ENCODE measurements at places on chromosomes 1 and 21.

GRCh38 chr1:143698016-143698415, 273.8 kb downstream of the FAM72C start:
- DNase-seq = no peak

DNA sequence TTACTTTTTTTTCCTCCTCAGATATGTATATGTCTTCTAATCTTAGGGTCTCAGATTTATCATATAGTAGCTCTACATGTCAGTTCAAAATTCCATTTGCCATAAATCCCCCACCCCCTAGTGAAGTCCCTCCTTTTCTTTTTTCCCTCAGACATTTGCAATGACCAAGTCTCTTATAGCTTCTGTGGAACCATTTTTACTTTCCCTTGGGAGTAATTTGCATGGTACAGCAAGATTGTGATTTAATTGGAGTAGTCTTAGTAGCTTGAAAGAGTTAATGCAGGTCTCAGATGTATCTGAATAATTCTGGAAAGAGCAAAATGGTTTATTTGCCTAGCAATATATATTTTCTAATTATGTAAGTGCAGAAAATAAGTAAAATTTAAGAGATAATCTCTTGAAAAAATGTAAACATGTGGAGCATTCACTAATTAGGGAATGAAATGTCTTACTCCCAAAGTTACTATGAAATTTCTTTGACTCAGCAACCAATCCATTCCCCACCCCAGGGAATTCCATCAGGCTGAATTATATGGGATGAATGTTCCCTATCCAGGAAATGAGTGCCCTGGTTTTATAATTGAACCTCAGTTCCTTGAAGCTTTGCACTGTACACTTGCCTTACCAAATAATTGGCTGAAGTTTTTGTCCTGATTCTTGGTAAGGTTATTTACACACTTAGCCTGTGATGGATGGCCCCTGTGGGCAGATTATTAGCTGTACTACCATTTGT, 267.0 kb downstream of the DNM3 start:
- no peak for DNase-seq

- no peak for DNase-seq
Observed at GRCh38 chr1:5453347-5453746, 538.9 kb downstream of the NPHP4 start.

DNA sequence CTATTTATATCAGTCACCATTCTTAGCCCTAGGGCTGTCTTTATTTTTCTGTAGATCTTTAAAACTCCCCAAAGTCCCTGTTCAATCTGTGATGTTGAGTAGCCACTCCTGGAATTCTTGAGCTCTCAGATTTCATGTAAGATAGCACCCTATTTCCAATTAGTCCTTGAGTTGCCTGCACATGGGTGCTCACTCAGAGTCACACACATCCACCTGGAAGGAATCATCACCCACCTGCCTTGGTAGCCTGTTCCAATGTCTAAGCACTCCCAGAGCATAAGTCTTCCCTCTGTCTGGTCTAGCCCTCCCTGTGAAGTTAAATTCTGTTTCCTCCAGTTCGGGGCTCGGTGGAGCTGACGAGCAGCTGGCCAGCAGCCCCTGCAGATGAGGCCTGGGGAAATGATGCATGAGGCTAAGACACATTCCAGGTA, 14.7 kb upstream of the ATF3 start:
- DNase-seq = no peak

DNA sequence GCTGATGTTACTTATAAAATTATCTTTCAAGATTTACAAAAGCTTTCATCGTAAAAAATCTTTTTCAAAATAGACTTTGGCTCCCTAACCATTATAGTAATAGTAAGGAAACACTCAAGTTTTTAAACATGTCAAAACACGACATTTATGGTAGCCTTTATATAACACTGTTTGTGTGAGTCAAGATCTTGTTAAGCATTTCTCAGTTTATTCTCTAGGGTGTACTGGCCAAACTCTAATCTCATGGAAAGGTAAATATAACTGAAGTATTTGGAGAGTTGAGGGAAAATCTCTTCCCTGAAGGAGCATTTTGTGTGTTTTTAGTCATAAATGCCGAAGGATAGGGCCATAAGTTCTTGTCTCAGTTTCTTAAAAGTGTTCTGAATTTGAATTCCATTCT, 790.9 kb upstream of the NCAM2 start:
- DNase-seq = no peak
